ENCODE measurements at places on chromosomes 4 and X.

- no peak for DNase-seq
Observed at GRCh38 chr4:80172203-80172602, 25.1 kb upstream of the PRDM8 start.

DNA sequence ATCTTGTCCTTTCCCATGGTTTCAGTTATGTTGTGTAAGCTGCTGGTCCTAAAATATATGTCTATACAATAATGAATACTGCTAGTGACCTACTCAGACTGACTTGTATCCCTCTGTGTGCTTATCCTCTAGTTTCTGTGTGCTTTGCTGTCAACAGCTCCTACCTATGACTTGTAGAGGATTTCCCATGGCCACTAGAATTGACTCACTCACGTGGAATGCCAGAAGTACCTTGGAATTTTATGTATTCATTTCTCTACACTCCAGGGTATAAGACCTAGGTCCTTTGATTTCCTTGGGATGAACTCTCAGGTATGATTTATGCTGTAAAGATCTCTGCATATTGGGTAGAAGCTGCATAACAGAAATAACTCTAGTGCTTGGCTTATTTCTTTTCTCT is 279.9 kb upstream of the SLIT2 start:
- no peak for DNase-seq

DNA sequence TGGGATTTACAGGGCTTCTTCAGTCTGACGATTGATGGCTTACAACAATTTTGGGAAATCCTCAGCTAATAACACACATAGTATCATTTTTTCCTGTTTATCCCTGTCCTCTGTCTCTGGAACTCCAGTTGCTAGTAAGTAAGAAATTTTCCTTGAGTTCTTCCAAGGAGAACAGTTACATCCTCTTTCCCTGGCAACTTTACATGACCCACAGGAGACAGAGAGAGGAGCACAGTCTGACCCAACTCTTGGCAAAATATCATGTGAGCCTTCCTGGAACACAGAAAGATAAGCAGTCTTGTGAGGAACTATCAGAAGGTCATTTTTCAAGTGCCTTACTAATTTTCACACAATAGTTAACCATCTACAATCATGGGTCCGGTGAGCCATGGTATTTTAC is 578.7 kb upstream of the PABPC4L start:
- DNase-seq = no peak

GRCh38 chr4:3054169-3054759 is 20.1 kb downstream of the HTT-AS start:
- DNase-seq = no peak

DNA sequence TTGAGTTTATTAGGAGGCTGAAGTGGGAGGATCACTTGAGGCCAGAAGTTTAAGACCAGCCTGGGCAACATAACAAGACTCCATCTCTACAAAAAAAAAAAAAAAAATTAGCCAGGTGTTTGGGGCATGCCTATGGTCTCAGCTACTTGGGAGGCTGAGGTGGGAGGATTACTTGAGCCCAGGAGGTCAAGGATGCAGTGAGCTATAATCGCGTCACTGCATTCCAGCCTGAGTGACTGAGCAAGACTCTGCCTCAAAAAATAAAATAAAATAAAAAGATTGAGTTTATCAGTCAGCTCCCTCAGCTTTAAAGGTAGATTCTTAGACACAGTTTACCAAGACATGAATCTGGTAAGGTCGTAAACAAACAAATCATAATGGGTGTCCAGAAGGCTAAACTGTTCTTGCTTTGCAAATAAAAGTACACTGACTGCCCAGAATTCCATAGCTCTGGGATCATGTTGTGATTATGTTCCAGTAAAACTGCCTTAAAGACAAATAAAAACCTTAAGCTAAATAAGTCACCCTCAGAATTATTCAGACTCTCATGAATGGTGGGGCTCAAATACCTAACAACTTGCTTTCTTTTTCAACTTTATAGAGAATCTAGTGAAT is 18.7 kb downstream of the APOO start:
- no peak for DNase-seq

- no peak for DNase-seq
Observed at GRCh38 chr4:89369581-89369980, 62.0 kb upstream of the GPRIN3 start.

DNA sequence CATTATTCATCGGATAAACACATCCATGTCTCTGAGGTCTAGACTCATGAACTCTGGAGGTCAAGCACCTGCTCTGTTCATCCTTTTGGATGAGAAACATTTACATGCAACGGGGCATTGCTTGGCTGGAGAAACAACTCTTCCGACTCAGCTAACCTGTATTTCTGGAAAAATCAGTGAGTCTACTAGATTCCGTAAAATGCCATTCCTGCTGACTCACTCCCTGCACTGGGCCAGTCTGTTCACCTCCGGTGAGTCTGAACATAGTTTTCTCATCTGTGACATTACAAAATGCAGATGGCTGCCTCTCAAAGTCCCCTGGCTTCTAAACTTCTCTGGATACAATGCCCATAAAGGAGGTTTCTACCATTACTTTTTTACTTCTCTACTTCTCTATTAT is 185.7 kb upstream of the HS3ST1 start:
- DNase-seq = no peak

- DNase-seq = no peak
Observed at GRCh38 chr4:175106301-175106700, 188.1 kb downstream of the ADAM29 start.

DNA sequence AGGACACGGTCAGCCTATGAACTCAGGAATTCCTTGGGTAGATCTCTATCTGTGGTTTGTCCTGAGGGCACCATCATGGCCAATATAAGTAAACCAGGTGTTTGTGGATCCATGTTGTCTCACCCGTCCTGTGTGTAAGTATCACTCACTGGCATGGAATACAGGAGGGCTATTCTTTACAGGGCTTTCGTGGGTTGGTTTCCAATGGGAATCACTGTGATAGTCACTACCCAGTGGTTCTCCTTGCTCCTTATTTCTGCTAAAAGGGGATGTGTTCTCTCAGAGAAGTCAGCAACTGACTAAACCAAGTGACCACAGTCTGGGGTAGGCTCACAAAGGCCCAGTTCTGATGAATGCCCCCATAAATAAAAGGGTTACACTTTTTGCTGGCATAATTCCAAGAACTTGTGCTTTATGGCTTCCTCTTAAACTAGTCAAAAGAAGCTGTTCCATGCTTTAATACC is 236.7 kb upstream of the JADE1 start:
- no peak for DNase-seq

- no peak for DNase-seq
Observed at GRCh38 chrX:108641589-108642272, 94.6 kb downstream of the IRS4 start.

- DNase-seq = no peak
Observed at GRCh38 chr4:93756101-93756500, 72.5 kb upstream of the ATOH1 start.
